Activated T-cell treated with anti-CD3 and anti-CD28 coated beads for 1 hour (primary cell): ENCODE measurements at places on chromosomes 6 and 20.

DNA sequence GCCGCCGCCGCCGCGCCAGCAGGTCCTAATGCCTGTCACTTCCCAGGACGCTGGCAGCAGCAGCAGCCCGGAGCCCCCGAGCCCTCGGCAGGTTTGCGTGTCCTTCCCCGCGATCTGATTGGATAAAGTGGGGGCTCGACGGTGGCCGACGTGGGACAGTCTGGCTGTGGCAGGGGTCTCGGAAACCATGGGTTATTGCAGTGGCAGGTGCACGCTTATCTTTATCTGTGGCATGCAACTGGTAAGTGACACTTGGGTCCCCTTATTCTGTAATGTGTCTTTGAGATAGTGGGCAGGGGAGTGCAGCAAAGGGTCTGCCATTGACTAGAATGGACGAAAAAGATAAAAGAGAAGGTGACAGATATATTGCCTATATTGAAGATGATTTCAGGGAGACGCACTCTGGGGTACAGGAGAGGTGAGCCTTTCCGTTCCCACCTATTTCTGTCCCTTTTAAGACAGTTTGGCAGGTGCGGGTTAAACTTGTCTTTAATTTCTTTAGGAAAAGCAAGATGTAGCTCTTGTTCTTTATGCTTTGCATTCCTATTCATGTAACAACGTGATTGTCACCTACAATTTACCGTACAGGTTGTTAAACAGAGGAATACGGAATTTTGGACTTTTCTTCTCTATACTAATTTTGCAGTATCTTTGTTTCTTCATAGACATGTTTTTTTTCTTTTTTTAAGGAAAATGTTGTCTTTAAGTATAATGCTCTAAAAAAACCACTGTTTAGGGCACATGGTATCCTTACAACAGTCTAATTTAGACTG, 535 bp downstream of the NKAIN2 start:
- DNase-seq: no peak

GRCh38 chr6:15349379-15349778, 103.5 kb downstream of the JARID2 start:
- no peak for DNase-seq

DNA sequence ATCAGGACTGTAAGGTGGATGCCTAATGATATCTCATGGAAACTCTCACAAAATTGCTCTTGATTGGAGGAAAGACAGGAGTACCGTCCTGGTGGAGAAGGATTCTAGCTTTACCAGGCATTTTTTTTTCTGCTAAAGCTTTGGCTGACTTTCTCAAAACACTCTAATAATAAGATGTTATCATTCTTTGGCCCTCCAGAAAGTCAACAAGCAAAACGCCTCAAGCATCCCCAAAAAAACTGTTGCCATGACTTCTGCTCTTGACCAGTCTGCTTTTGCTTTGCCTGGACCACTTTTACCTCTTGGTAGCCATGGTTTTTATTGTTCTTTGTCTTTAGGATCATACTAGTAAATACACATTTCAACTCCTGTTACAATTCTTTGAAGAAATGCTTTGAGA, 55.5 kb upstream of the RUNX2 start:
- DNase-seq: no peak

DNA sequence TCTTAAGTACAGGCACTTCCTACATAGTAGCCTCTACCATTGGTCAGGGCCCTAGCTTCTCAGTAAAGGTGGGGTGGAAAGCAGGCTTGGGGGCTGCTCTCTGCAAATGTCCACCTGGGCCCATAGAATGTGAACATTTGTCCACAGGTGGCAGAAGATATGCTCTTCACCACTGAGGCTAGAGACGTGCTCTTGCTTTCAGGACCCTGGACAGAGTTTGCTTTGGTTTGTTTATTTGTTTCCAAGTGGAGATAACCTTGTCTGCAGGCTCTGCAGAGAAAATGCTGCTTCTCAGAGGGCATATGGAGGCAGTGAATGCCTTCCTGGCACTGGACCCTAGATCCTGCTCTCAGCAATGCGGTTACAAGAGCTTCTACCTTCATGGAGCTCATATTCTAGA, 129.0 kb downstream of the F13A1 start:
- no peak for DNase-seq

DNA sequence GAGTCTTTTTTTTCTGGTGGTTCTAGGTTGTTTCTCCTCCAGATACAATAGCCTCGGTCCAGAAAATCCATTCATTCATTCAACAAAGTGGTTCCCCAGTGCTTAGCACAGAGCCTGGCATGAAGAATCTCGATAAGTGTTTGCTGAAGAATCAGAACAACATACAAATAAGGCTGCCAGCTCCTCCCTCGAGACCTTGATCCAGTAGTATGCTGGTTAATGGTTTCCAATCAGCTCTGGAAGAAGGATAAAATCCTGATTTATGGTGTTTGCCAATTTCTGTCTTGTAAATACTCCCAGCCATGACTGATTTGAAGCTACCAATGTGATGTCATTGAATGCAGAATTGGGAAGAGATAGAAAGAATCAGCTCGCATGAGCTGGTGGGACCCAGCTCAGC, 3.3 kb downstream of the HSPA12B start:
- DNase-seq: no peak

GRCh38 chr20:25606094-25606695, 17.6 kb downstream of the NANP start:
- no peak for DNase-seq

DNA sequence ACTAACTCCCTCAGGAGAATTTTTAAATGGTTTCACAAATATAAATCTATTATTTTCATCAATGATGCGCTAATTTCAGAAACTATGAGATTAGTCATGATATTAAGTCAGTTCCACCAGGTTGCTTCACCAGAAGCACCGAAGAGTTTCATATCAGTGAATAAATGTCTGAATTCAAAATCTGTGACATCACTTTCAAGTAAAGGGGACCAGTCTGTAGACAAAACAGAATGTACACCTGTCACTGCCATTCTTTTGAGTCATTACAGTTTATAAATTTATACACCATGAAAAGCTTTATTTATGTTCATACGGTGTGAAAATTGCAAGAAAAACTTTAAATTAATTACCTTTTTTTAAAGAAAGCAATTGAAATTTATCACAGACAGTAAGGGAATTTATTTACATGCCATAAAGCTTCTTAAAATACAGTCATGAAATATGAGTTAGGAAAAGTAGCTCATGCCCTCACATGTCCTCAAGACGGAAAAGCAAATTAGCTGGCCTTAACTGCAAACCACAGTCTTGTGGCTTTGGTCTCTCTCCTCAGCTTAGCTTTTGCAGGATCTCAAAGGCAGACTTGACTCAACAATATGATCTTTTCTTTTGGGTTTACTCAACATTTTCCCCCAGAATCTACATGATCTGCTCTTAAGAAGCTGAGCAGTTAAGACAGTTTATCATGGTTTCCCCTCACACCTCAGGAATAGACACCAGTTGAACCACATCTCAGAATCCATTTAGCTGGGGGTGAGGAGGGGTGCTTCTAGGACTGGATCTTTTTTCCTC, 177.7 kb upstream of the MCHR2 start:
- DNase-seq: no peak

DNA sequence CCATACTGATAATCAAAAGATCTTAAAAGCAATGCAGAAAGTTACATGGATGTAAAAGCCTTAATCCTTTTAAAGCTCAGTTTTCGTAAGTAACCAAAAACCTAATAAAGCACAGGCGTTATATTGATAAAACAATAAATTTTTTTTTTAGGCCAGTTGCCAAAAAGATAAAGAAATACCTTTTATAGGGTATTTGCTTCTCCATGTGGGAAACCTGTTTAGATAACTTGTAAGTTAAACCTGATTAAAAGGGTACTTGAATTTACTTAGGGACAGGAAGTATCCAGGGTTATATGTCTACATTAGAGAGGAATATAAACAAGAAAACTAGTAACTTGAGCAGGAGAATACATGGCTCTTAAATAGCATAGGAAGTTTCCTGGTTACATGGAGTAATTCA, 21.1 kb downstream of the FBXO9 start:
- no peak for DNase-seq

DNA sequence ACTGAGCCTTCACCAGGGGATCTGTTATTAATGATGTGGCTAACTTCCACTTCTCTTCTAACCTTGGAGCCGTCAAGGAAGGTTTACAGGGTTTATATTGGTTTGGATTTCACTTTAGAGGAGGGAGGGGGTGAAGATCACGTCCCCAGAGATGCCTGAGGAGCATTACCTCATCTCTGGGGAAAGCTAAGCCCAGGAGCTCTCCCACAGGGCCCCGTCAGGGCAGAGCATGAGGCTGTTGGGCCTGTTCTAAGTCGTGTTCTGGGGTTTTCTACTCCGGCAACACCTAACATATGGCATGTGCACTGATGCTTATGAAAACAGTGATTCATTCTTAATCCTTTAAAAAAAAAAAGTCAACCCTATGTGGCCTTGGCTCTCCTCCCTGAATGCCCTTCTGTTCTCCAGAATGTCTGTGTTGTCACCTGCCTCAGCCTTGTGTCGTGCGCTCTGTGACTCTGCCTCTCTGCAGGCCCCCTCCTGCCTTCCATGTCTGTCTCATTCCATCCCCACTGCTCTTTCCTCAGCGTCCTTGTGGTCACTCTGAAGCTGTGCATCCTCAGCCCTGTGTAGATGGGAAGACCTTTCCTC, 97.4 kb upstream of the JARID2 start:
- DNase-seq: no peak

- DNase-seq: peak; percentile 30
Observed at GRCh38 chr6:107114926-107115694, at the start of gene BEND3. BEND3 (minus strand) TSS chr6:107115515; CDS start chr6:107099285, 16,230 bp downstream.

GRCh38 chr20:23153696-23154341, 67.7 kb upstream of the CD93 start:
- DNase-seq: no peak

- DNase-seq: no peak
Observed at GRCh38 chr6:27290065-27290849, 21.8 kb downstream of the POM121L2 start.

GRCh38 chr6:43020847-43021246, 576 bp upstream of the RRP36 start:
- DNase-seq: no peak

DNA sequence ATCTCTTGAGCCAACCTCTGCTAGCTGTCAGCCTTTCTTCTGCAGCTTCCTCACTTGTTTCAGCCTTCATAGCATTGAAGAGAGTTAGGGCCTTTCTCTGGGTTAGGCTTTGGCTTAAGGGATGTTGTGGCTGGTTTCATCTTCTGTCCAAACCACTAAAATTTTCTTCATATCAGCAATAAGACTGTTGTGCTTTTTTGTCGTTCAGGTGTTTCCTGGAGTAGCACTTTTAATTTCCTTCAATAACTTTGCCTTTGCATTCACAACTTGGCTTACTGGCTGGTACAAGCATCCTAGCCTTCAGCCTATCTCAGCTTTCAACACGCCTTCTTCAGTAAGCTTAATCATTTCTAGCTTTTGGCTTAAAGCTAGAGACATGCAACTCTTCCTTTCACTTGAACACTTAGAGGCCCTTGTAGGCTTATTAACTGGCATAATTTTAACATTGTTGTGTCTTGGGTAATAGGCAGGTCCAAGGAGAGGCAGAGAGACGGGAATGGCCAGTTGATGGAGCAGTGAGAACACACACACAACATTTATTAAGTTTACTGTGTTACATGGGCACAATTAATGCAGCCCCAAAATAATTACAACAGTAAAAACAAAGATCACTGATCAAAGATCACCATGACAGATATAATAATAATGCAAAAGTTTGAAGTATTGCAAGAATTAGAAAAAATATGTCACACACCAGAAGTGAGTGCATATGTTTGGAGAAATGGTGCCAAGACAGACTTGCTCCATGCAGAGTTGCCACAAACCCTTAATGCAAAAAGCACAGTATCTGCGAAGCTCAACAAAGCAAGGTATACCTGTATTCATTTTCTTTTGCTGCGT, 98.6 kb downstream of the HIVEP1 start:
- no peak for DNase-seq

DNA sequence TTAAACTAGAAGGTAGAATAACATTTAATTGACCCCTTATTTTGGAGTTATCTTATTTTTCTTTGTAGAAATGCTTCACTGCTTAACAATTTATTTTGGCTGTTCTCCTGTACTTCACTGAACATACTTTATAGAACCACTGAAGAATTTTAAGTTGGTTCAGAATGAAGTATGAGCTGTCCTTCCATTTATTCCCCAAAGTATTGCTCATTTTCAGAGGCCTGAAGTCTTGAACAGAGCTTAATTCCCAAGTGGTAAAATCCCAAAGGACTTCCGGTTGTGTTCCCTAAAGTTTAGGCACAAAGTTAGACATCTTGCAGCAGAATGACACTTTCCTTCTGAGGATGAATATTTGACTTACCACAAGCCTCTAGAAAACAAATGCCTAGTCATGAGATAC, 233.3 kb downstream of the TINAG start:
- DNase-seq: no peak

- DNase-seq: no peak
Observed at GRCh38 chr20:11467436-11467835, 450.3 kb upstream of the BTBD3 start.

GRCh38 chr6:157094038-157094437, 229.3 kb downstream of the TMEM242 start:
- no peak for DNase-seq

DNA sequence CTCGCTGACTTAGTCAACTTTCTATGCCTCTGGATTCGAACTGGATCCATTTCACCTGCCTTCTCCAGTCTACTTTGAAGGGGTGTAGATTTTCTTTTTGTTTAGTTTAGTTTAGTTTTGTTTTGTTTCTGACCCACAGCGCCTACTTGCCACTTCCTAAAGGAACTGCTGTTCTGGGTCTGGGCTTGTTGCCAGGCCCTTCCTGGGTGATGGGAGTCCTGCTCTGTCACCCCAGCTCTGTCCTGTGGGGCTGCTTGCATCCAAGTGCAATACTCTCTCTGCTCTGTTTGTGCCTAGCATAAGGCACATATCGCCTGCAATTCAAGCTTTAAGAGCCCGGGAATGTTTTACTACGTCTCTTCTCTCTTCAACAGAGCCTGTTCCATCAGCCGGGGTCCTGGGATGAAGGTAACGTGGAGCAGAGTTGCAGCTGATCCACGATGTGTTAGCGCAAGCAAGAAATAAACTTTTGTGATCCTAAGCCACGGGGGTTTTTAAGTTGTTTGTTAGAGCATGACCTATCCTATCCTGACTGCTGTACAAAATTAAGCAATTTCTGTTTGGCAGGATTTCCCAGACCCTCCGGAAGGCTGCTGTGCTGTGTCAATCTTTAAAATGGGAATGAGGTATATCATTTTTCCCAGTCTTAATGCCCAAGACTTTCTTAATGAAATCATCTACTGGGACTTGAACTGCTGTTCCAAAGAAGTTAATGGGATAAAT, 30.9 kb upstream of the TAGAP start:
- no peak for DNase-seq

- DNase-seq: no peak
Observed at GRCh38 chr6:27091661-27092315, 155.7 kb upstream of the PRSS16 start.
